Stimulated activated CD4-positive, alpha-beta T cell treated with anti-CD3 and anti-CD28 coated beads, Interleukin-15, amount 100 ng/mL, for 1 hour (primary cell): ENCODE measurements at places on chromosomes 11 and 22.

DNA sequence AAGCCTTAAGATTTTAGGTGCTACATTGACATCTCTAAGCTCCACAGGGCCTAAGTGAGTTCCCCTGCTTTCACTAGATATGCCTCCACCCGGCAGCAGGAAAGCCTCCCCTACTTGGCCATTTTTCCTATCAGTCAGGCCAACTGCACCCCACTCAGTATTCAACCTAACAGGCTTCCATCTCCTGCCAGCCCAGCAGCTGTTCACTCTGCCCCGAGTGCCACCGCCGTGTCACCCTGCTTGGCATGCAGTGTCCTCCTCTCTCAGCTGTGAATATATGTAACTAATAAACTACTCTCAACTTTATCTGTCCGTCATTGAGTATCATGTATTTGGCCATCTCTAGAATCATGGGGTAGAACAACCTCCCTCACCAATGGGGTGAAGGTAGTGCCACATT, 9.0 kb upstream of the OR6M1 start:
- DNase-seq: no peak

- DNase-seq: no peak
These were observed 51.3 kb upstream of the SESN3 start for GRCh38 chr11:95282291-95282751.

GRCh38 chr11:84923489-84923888, 703.7 kb downstream of the DLG2 start:
- DNase-seq: no peak

GRCh38 chr11:122100037-122100755, 15.8 kb downstream of the BLID start:
- DNase-seq: no peak

GRCh38 chr11:90594658-90595057, 371.8 kb upstream of the CHORDC1 start:
- DNase-seq: no peak

DNA sequence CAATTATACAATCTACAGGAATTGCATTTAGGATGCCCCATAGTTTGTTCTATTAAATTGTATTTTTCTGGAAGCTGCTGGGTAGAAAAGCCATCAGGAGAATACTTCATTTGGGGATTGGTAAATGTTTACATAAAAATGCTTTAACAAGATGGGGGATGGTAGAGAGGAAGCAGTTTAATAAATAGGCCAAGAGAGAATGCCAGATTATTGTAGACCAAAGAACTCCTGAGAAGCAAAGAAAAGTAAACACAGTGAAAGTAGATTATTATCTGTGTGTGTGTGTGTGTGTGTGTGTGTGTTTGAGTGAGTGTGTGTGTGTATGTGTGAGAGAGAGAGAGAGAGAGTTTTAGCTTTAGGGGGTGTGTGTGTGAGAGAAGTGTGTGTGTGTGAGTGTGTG, 820.4 kb upstream of the CCDC90B start:
- DNase-seq: no peak

- no peak for DNase-seq
These were observed 7.8 kb downstream of the MYEOV start for GRCh38 chr11:69301455-69302401.

DNA sequence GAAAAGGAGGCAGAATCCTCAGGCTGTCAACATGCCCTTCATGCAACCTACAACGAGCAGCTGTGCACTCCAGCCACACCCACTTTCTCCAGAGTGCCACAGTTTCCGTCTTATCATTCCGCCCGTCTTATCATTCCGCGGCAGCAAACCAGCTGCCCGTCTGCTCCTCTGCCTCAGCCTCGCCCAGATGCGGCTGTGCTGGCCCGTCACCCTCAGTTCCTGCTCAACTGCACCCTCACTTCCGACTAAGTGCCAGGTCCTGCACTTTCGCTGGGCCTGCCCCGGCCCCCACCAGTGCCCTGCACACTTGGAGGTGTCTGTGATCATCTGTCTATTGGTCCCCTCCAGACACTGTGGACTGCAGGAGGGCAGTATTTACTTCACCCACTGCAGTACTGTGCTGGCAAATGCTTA, 43.7 kb downstream of the MICAL3 start:
- DNase-seq: peak; percentile 17

- no peak for DNase-seq
These were observed 453.5 kb downstream of the OPCML start for GRCh38 chr11:133078591-133079404.

- no peak for DNase-seq
These were observed 16.3 kb downstream of the LGR4 start for GRCh38 chr11:27456140-27456794.

GRCh38 chr22:29478326-29479276, 1.4 kb upstream of the NEFH start:
- DNase-seq: no peak

DNA sequence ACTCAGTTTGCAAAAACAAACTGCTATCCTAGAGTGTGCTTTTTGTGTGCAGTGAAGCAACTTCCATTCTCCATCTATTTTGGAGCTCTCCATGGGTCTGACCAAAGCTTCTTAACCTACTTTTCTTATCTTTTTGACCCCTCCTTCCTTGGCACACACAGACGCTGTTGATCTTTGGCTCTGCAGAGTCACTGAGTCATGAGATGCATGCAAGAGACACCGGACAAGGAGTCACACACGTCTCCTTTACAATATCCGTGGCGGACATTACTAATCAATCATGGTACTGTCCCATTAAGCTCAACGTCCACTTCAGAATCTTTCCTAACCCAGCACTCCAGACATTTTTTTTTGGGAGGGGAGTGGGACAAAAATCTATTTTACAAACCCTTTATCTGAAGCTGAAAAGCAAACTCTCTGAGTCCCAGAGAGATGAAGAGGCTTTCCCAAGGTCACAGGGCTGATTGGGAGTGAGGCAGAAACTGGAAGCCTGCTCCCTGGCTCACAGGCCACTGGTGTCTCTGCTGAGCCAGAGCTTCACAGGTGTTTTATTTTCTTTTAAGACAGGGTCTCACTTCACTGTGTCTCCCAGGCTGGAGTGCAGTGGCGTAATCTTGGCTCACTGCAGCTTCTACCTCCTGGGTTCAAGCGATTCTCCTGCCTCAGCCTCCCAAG, 165.8 kb upstream of the SYT13 start:
- DNase-seq: no peak

DNA sequence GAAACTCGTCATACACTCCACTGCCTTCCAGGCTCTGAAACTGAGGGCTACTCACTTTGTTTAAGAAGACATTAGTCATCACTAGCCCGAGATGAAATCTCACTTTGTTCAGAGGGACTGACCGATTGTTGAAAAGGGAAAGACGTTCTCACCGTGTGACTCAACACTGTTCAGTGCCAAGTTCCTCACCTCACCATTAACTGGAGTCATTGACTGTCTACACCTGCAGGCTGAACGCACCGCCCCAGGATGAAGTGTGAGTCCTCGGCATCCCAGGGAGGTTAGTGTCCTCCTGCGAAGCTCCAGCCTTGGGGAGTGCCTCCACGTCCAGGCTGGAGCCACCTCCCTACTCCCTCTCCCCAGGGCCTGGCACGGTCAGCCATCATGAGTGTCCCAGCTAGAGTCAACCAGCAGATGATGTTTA, 30.4 kb downstream of the FADD start:
- no peak for DNase-seq

DNA sequence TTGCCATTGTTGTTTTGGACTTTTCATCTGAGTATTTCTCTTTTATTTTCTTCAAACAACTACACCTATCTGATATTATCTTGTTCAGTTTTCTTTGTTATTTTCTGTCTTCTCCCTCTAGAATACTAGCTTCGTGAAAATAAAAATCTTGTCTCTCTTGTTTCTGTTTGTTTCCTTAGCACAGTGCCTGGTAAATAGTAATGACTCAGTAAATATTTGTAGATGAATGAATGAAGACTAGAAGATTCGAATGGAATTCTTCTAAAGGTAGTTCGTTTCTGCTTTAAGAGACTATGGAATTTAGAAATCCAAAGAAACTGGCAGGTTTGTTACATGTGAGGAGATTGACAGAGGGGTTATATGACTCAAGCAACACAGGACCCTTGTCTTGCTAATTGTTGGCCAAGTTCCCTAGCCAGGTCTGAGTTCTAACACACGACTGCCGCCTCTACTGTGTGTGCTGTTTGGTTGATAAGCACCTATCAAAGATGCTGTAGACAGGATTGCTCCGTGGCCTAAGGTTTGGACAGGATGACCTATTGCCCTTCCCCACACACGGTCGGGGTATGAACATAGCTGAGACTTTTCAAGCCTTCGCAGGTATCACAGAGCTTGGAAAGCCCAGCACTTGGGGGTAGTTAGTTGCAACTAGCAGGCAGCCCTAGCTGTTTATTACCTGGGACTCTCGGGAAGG, 831 bp upstream of the TMEM135 start:
- DNase-seq: no peak

- DNase-seq: no peak
These were observed 55.5 kb downstream of the ABTB2 start for GRCh38 chr11:34302046-34302921.

- DNase-seq: no peak
These were observed 174.9 kb upstream of the C11orf87 start for GRCh38 chr11:109247071-109247470.

DNA sequence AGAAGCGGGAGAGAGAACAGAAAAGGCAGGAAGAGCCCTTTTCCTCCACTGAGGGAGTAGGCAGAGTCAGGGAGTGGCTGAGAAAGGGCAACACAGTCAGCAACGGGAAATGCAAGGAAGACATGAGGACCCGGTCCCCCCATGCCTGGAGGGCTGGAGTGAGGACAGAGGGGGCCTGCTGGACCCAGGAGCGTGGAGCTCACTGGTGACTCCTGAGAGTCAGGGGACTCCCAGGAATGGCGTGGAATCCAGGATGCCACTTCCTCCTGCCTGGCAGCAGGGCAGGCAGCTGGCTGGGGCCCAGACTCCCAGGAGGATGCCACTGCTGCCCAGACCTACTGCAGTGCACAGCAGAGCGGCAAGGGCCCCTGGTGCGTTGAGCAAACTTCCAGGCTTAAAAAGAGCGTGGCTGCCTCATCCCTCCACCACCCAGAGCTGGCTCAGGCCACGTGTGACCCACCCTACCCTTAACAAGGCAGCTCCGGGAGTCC, 11.3 kb downstream of the C11orf21 start:
- no peak for DNase-seq

GRCh38 chr11:131038597-131038996, 122.3 kb upstream of the SNX19 start:
- no peak for DNase-seq

GRCh38 chr11:2612884-2613571, 86.8 kb downstream of the KCNQ1OT1 start:
- DNase-seq: no peak
